ENCODE measurements at places on chromosomes 11 and 22. TPM values are rescaled to one million over a fixed set of nuclear protein-coding genes. Genes with fewer than 3 reads are reported as not detected.
A peak's percentile ranks its signal among the peaks of the same experiment; 100 is the strongest.

GRCh38 chr11:1920128-1920908, 815 bp downstream of the TNNT3 start:
- H3K27ac ChIP-seq: no peak overlapping the region
- H3K4me1 ChIP-seq: peaks cover 5% of the 10 kb centered on the region
- DNase-seq: no peak
- H3K36me3 ChIP-seq: no peaks in the 10 kb centered on the region

DNA sequence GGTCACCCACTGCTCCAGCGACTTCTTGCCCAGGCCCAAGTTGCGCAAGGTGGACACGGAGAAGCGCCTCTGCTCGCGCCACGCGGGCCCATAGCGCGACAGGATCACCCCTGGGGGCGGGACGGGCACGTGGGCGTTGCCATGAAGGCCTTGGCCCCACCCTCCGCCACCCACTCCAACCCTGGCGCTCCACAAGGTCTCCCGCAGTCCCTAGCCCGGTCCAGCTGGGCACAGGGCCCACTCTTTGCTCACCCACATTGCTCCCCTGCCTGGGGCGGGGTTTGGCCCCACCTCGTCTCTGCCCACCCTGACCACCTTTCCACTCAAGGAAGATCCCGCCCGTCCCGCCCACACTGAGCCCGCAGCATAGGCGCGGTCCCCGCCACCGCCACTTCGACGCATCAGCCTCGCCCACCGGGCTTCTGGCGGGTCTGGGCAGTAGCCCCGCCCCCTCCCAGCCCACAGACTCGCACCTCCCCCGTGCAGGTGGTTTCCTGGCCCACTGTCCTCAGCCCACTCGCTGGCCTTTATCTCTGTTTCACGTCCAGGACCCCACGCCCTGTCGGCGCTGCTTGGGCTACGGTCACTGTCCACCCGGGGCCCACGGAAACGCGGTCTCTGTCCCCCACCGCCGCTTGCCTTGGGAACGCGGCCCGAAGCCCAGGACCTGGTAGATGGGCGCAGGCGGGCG, 12.3 kb upstream of the CYP2D6 start:
- H3K27ac ChIP-seq: no peak overlapping the region
- H3K4me3 ChIP-seq: no peak overlapping the region
- peaks cover 3% of the 10 kb centered on the region for H3K36me3 ChIP-seq

DNA sequence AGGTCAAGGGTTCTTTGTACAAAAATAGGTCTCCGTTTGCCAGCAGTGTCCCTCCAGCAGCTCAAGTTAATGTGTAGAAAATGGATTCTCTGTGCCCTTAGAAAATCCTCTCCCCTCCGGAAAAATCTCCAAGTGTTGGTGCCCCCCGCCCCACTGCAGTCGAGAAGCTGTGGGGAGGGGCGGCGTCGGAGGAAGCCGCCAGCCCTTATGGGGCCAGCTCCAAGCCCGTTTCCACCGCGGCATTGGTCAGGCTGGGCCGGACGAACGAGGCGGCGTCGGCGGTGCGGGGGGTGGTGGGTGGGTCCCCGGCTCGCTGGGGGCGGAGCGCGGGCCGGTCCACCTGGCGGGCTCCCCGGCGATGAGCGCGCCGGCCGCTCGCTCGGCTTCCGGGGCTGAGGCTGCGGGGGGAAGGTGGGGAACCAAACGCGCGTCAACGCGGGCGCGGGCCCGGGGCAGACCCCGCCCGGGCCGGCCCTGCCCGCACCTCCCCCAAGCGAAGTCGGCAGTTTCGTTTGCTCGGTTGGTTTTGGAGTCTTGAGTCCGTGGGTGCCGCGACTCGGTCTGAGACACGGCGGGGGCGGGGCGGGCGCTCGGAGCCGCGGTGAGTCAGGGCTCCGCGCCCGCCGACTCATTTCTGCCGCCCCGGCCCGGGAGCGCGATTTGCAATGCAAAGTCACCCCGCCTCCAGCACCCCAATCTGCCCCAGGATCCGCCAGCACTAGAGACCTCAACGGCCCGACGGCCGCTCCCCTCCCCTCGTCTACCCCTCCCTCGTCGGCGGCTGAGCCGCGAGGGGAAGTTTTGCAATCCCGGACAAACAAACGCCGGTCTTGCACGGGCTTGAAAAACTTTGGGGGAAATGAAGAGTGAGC, 1.4 kb downstream of the ASCL2 start:
- H3K4me1 ChIP-seq: peaks cover 58% of the 10 kb centered on the region
- peak overlapping the region; percentile 33 for H3K4me3 ChIP-seq
- no peaks in the 10 kb centered on the region for H3K36me3 ChIP-seq
- H3K27me3 ChIP-seq: peaks cover 58% of the 10 kb centered on the region
- no peak overlapping the region for H3K27ac ChIP-seq

DNA sequence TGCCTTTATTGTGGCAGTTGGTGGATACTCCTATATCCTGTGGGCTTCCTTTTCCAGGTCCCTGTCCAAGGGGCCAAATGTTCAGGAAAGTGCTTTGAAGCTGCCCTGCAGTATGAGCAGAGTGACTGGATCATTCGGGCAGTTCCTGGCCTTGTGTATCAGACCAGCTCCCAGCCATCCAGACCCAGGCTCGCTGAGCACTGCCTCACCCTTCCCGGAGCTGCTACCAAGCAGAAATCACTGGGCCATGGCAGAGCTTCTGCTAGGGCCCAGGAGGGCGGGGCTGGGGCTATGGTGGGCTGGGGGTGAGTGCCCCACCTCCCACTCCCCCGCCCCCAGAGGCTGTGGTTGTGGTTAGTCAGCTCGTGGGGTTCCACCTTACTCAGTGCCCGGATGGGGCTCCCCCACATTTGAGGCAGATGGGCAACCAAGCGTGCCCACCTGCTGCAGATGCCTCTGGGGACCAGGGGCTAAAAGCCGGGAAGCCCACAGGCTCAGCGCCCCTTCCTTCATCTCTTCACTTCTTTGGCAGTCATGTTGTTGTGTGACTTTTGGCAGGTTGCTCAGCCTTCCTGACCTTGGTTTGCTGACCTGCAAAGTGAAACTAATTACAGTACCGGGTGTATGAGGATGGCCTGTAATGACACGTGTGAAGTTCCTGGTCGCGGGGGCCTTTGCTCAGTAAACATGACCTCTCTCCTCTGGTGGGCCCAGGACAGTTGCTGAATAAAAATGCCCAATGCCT, 2.1 kb upstream of the LRRC32 start:
- peaks cover 40% of the 10 kb centered on the region for H3K4me1 ChIP-seq
- H3K27ac ChIP-seq: peak overlapping the region; percentile 60
- no peak overlapping the region for H3K4me3 ChIP-seq
- H3K36me3 ChIP-seq: no peaks in the 10 kb centered on the region
- H3K27me3 ChIP-seq: no peaks in the 10 kb centered on the region

DNA sequence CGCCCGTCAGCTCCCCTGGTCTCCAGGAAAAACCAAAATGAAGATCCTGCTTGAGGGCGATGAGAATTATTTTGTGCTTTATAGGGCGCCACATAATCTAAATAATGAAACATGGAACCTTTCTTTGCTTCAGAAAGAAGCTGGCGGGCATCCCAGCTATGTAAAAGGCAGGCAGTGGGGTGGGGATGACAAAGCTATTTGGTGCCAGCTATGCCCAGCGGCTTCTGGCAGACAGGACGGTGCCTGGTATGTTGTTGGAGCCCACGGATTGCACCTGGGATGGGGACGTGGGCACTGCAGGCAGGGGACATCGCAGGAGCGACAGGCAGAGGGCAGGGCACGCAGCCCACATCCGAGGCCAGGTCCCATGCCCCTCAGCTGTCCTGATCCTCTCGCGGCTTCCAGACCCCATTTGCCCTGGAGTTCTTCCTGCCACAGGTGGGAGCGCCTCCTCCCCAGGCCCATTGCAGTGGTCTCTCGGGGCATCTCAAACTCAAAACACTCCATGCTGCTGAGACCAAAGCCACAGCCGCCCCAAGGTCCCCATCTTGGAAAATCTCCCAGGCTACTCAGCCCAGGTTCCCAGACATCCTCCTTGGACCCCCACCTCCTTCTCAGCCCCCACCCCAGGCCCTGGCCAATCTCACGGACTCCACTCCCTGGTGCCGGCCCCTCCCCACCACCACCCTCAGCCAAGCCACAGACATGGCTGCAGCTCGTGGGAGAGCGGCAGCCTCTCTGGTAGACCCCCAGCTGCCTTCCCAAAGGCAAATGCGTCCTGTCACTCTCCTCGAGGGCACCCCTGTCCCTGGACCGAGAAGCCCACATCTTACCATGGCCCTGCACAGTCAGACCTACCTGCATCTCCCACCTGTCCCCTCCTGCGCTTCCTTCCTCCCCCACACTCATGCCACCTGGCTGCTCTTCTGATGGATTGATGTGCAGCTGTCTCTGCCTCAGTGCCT, 45.7 kb downstream of the SHISAL1 start:
- no peaks in the 10 kb centered on the region for H3K36me3 ChIP-seq
- H3K4me1 ChIP-seq: no peaks in the 10 kb centered on the region
- DNase-seq: no peak
- H3K27ac ChIP-seq: no peak overlapping the region

DNA sequence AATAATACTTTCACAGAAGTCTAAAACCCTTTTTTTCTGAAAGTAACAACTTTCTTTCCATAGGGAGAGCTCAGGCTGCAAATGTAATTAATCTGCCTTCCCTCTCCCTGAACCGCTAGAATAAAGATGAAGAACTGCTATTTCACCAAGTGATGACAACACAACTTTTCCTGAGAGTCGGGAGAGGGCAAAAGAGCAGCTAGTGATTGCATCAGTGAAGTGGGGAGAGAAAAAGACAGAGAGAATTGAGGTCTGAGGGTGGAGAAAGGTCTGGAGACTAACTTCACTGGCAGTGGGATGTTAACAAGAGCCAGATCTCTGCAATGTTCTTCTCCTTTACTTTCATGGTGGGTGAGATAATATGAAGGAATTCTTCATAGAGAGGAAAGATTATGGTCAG, 10.9 kb upstream of the MPEG1 start:
- no peak for DNase-seq
- H3K4me1 ChIP-seq: no peaks in the 10 kb centered on the region
- no peak overlapping the region for H3K4me3 ChIP-seq
- no peak overlapping the region for H3K27ac ChIP-seq
- no peaks in the 10 kb centered on the region for H3K36me3 ChIP-seq
- H3K27me3 ChIP-seq: no peaks in the 10 kb centered on the region

GRCh38 chr11:15048616-15049015, 24.8 kb upstream of the CALCB start:
- no peak overlapping the region for H3K27ac ChIP-seq
- no peaks in the 10 kb centered on the region for H3K36me3 ChIP-seq
- peaks cover 3% of the 10 kb centered on the region for H3K27me3 ChIP-seq
- no peaks in the 10 kb centered on the region for H3K4me1 ChIP-seq
- no peak for DNase-seq

The OR1S1 gene
- total RNA-seq: not detected

The SHISA8 gene
- total RNA-seq: not detected

Data from T-cell (primary cell).